ENCODE measurements at places on chromosomes 1 and 21. TPM values are rescaled to one million over a fixed set of nuclear protein-coding genes. Genes with fewer than 3 reads are reported as not detected.

C1orf141 gene
- not detected for total RNA-seq

CD53 gene
- not detected for total RNA-seq

DNALI1 gene
- total RNA-seq: 5.0 TPM

PTGFR gene
- 16.9 TPM for total RNA-seq

FHL3 gene
- total RNA-seq: 7.3 TPM

FOXD3 gene
- not detected for total RNA-seq

IL10RB gene
- 61.2 TPM for total RNA-seq

CDCA8 gene
- total RNA-seq: 1.4 TPM

FAM72B gene
- total RNA-seq: 0.28 TPM

TNFRSF4 gene
- total RNA-seq: not detected

PLPPR5 gene
- total RNA-seq: not detected

TFF2 gene
- total RNA-seq: not detected

CELA3B gene
- total RNA-seq: not detected

UBL4B gene
- total RNA-seq: not detected

GJA4 gene
- 0.58 TPM for total RNA-seq

KPRP gene
- not detected for total RNA-seq

DPT gene
- not detected for total RNA-seq

OR2L2 gene
- not detected for total RNA-seq

AGT gene
- total RNA-seq: 0.19 TPM

CR2 gene
- not detected for total RNA-seq

CRYBG2 gene
- total RNA-seq: not detected

MSH4 gene
- total RNA-seq: 0.38 TPM

SNX7 gene
- 46.8 TPM for total RNA-seq

TFF1 gene
- not detected for total RNA-seq

MFAP2 gene
- 4.6 TPM for total RNA-seq

PTCH2 gene
- under 0.01 TPM for total RNA-seq

FMO3 gene
- 12.1 TPM for total RNA-seq

CYP4A11 gene
- not detected for total RNA-seq

OR2T35 gene
- not detected for total RNA-seq

PTP4A2 gene
- 467 TPM for total RNA-seq

ACKR1 gene
- total RNA-seq: not detected

RUNX1 gene
- 31.0 TPM for total RNA-seq

TRIM67 gene
- total RNA-seq: not detected

KRTAP20-4 gene
- not detected for total RNA-seq

Measured in regular cardiac myocyte (primary cell).